Pancreas (tissue), 10 donors: ENCODE measurements at places on chromosomes 5 and 9. TPM values are rescaled to one million over a fixed set of nuclear protein-coding genes. Genes with fewer than 3 reads are reported as not detected.

Gene C9orf153
- total RNA-seq = not detected

Gene CLK4
- 10.6 TPM for total RNA-seq

Gene APBA1
- 3.2 TPM for total RNA-seq

Gene ZNF658
- 2.9 TPM for total RNA-seq

Gene SCGB3A2
- 0.76 TPM for total RNA-seq

Gene GCNT1
- 4.5 TPM for total RNA-seq
